Fibroblast of skin of abdomen (primary cell): ENCODE measurements at places on chromosomes 2 and 18.

DNA sequence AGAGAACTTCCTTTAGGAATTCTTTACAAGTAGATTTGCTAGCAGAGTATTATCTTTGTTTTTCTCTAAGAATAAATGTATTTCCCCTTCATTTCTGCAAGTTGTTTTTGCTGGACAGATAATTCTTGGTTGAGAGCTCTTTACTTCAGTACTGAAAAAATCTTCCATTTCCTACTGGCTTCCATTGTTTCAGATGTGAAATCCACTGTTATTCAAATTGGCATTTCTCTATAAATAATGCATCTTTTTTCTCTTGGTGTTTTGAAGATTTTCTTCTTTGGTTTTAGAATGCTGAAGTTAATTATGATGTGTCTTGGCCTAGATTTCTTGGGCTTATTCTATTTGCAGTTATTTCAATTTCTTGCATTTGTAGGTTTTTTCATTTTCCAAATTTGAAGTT, 270.0 kb upstream of the GYPC start:
- DNase-seq: no peak

DNA sequence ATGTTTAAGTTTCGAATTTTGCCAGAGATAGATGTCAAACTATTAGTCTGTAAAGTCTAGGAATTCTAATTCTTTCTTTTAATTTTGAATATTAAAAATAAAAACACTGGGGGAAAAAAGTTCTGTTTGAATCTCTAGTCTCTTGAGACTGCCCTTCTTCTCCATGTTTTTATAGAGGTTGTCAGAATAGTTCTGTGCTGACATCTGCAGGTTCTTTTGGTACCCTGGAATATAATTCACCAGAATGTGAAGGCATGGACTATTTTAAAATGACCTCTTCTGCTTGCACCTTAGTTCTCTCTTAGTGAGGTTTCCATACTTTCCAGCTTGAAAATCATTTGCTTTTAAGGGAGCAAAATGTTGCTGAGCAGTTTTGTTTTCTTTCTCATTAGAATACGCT, 121.0 kb upstream of the MSTN start:
- DNase-seq: no peak

DNA sequence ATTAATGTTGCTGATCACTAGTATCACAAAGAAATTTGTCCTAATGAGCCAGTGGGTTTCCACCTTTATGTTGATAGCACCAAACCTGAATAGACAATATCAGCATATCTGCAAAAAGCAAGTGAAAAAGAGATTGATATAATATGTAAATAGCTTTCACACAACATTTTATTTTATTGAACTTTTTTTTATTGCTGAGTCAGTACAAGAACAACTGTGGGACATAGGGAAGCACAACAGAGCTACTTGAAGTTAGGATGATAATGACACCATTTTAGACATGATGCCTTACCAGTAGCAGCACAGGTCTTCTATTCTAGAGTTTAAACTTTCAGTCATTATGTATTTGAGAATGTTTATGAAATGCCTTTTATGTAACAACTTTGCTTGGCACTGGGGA, 554.1 kb upstream of the SETBP1 start:
- DNase-seq: no peak

- DNase-seq: peak; percentile 73
These were observed 122.9 kb downstream of the LCLAT1 start for GRCh38 chr2:30569946-30570345.

DNA sequence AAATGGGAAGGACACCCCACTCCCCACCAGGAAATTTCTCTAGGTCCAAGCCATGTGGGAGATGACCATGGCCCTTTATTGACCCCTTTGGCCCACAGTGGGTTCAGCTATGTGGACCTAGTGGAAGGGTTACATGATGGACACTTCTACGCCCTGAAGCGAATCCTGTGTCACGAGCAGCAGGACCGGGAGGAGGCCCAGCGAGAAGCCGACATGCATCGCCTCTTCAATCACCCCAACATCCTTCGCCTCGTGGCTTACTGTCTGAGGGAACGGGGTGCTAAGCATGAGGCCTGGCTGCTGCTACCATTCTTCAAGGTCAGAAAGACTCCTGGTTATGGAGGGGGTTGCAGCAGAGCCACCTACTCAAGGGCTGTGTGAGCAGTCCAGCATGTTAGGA, 1.3 kb downstream of the STK16 start:
- no peak for DNase-seq

- DNase-seq: peak; percentile 14
These were observed 27.9 kb upstream of the SPTBN1 start for GRCh38 chr2:54428108-54428831.
